ENCODE measurements at places on chromosomes 4 and X.

- DNase-seq = no peak
These were observed 708.9 kb downstream of the IL1RAPL1 start for GRCh38 chrX:29295987-29296680.

DNA sequence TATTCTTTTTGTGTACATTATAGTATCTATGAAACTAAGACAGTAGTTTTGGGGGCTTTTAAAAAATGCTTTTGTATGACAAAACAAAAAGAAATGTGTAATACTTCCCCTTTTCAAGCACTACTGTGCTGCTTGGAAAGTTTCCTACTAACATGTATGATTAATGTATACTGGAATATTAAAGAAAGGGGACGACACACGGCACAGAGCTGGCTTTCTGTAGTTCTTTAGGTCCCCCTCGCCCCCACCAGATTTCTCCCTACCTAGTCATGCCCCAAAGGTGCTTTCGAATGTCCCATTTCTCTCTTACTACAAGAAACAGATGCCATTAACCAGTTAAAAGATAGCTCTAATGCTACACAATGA, 1.6 kb upstream of the AP1S2 start:
- no peak for DNase-seq

GRCh38 chrX:42751573-42751972, 26.4 kb downstream of the PPP1R2C start:
- DNase-seq = no peak

GRCh38 chr4:3445111-3445820, 3.5 kb downstream of the HGFAC start:
- no peak for DNase-seq

DNA sequence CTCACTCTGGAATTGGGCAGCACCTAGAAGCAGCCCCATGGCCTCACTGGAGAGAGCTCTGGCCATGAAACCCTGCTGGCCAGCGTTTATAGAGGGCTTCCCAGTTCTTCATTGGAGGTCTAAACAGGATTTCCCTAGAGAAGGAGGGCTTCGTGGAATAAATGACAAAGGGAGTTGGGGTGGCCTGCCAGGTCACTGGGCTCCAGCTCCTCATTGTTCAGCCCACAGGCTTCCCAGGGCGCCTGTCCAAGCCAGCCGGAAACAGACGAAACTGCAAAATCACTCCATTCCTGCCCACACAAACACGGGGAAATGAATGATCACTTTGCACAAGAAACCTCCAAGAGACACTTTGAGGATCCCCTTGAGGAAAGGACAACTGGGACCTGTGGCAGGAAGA, 189.7 kb downstream of the TSPAN5 start:
- DNase-seq = no peak

GRCh38 chr4:144302704-144303536, 162.4 kb upstream of the GYPA start:
- no peak for DNase-seq

- no peak for DNase-seq
These were observed 182.7 kb upstream of the FAT4 start for GRCh38 chr4:125131891-125132680.

DNA sequence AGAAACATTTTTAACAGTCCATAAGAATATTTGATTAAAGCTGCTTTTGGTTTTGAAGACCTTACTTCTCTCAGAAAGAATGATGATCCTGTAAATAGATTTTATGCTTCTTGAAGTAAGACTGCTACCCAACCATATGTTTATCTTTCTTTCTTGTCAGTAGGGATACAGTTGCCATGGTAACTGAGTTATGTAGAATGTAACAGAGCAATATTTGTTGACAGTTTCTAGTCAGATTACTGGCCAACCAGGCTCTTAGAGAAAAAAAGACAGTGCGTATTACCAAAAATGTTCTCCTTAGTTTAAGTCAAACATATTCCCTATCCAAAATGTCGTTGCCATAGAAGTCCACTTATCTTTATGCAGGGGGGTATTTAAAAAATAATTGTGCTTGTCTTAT, 456.8 kb downstream of the PRR32 start:
- no peak for DNase-seq

DNA sequence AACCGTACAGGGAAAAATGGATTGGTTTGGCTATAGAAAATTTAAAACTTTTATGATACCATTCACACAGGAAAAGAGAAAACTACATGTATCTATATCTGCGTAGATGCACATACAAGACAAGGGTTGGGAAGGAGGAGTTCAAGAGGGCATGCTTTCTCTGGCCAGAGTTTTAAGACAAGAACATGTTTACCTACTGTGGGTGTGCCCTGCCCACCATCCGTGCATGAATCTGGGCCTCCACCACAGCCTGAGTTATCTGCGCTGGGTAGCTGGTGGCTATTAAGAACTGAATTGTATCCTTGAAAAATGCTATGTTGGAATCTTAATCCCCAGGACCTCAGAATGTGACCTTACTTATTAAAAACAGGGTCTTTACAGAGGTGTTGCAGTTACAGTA, 151.6 kb downstream of the AASDH start:
- DNase-seq = no peak

- no peak for DNase-seq
These were observed 96.3 kb upstream of the MSX1 start for GRCh38 chr4:4762909-4763821.

DNA sequence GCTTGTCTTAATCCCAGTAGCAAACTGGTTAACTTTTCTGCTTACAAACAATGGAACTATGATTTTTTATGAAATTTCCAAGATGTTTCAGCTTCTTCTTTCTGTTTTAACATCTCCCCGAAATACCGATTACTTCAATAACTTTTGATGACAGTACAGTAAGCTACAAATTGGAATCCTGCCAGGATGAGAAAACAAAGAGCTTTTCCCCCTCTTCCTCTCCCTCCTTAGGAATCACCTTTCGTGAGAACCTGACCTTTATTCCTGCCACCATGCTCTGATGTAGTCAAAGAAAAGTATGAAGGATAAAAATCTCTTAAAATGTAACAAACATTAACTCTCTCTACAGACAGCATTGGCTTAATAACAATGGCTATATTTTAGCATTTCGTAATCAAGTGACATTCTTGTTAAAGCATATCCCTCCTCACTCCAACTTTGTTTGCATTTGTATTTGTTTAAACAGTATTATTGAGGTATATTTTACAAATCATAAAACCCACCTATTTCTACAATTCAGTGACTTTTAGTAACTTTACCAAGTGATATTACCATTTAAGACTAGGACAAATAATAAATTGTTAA, 148.7 kb upstream of the NAP1L5 start:
- DNase-seq = no peak

GRCh38 chr4:48329976-48330375, 11.4 kb upstream of the SLAIN2 start:
- no peak for DNase-seq

GRCh38 chrX:69165087-69165651, at the start of gene PJA1:
Gene PJA1, minus strand, starts transcription at chrX:69165453. Its CDS starts 2,380 bp downstream, at chrX:69163073.
- DNase-seq = peak; percentile 64

- no peak for DNase-seq
These were observed 20.9 kb downstream of the MAPK10 start for GRCh38 chr4:86338989-86339388.

DNA sequence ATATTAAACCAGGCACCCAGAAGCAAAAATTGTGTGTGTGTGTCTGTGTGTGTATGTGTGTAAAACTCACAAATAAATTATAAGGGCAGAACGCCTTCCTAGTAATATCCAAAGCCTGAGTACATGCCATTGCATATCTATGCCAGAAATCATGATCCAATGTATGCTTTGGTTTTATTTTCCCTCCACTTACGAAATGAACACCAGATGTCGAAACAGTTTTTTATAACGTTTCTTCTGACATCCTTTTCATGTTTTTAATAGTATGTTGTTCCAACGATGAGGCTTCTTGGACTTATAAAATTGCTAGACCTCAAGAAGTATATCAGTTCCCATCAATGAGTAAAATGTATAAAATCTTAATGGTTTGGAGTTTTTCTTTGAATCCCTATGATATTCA, 55.4 kb downstream of the KCNIP4 start:
- DNase-seq = no peak

DNA sequence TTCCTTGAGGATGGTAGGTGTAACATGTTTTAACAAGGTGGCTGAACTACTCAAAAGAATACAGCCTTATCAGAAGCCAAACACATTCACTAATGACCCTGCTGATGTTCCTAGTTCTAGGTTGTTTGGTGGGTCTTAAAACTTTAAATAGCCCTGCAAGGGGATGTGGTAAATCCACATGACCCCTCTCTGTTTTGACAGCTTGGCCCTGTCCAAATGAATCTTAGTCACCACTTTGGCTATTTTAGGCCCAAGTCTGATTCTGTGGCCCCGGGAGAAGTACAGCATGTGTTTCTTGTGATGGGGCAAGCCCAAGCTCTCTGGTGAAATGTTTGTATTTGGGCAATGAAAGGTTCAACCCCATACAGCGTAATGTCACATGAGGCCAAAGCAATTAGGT, 54.5 kb upstream of the GPR34 start:
- no peak for DNase-seq

DNA sequence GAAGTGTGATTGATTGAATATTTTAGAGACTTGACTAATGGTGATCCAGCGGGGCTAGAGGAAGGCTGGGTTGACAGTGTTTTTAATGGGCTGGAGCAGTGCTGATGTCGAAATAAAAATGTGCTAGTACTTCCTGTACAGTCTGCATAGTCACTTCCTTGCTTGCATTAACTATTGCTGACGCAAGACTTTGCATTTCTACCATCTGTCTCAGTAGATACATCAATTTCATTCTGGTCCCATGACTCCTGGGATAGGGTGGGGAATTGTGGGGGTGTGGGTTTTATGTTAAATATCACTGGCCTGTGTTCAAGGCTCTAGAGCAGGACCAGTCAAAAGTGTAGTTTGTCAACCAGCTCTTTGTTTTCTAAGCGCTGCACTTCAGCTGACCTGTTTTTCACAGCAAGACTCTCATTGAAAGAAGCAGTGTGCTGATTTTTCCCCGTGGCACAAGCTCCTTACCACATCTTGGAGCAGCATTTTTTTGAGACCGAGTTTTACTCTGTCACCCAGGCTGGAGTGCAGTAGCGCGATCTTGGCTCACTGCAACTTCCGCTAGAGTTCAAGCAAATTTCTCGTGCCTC, 35.2 kb upstream of the PHEX start:
- no peak for DNase-seq

- DNase-seq = no peak
These were observed 250.7 kb downstream of the NAP1L3 start for GRCh38 chrX:93422693-93423092.

DNA sequence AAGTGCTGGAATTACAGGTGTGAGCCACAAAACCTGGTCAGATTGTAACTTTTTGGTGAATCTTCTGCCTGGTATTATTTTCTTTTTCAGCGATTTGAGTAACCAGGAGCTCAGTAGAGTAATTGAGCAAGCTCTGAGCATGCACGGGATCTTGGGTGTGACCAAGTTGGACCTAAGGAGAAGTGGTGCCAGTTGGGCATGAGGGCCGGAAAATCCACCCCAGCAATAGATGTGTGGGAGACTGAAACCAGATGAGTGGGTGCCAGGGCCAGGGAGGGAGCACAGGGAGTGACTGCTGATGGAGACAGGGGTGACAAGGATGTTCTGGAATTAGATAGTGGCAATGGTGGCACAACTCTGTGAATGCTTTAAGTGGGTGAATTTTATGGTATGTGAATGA, 3.7 kb upstream of the CCNQ start:
- no peak for DNase-seq

- DNase-seq = no peak
These were observed 1198.7 kb downstream of the PCDH7 start for GRCh38 chr4:31918891-31919290.

GRCh38 chr4:151659601-151660364, 101.0 kb downstream of the GATB start:
- DNase-seq = no peak

GRCh38 chr4:141028024-141028529, 105.2 kb downstream of the RNF150 start:
- DNase-seq = no peak

- no peak for DNase-seq
These were observed 10.8 kb upstream of the HHIP start for GRCh38 chr4:144634978-144635747.

DNA sequence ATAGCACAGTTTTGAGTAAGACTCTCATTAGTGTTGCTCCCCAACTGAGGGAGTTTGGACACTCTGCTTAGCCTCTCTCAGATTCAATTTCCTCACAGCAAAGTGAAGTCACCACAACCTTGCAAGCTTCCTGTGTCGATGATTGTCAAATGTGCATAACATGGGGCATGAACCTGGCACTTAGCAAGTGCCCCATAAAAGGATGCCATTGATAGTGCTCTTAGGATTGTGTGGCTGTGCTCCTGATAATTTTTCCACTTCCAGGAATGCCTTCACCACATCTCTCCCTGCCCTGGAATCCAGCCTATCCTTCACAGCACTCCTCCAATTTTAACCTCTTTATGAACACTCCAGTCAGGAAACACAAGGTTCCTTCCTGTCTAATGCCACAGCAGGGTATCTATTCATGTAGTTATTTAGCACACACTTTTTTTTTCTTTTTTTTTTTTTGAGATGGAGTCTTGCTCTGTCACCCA, 309.4 kb downstream of the PPP3CA start:
- no peak for DNase-seq

DNA sequence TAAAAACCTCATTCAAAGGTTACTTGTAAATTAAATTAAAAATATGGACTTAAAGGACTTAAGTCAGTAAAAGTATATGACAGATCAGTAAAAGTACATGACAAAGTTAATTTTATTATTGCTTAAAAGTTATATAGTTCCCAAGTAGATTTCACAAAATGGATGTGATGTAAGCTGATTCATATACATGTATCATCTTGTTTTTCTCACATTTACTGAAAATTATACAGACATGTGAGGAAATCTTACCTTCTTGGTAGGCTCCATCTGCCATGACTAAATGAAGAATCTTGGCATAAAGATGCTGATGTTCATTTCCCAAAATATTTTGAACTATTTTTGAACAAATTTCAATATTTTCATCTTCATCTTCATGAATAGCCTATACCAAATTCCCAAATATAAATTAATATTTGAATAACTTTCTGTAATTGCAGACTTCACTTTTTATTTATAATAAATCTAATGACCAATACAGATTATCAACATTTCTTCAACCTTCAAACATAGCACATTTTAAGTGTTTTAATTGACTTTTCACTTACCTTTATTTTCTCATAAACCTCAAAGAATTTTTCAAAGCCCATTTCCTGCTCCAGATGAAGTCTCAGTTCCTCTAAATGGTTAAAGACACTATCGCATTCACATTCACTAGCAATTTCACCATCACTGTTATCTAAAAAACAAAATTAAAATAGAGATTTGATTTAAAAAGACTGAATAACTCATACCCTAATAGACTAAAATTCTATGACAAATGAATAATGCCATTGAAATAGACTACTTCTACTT, 129.4 kb upstream of the SH3RF1 start:
- no peak for DNase-seq

GRCh38 chrX:139538907-139539790, 8.6 kb downstream of the F9 start:
- DNase-seq = no peak

DNA sequence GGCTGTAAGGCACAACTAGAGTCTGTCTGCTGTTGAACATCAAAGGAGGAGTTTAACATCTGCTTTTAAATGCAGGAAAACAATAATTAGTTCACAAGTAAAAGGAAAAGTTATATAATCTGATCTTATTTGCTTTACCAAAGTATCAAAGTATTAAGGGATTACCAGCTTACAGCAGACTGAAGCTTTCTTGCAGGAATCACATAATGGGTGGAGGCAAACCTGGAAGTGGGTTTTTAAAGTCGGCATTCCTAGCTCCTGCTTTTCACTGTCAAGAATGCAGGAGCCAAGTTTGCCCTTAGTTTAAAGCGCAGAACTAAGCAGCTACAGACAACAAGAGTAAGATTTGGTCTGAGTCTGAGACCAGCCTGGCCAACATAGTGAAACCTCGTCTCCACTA, 122.2 kb downstream of the APBB2 start:
- no peak for DNase-seq
